ENCODE measurements at places on chromosomes 4 and X.
A peak's percentile ranks its signal among the peaks of the same experiment; 100 is the strongest.

DNA sequence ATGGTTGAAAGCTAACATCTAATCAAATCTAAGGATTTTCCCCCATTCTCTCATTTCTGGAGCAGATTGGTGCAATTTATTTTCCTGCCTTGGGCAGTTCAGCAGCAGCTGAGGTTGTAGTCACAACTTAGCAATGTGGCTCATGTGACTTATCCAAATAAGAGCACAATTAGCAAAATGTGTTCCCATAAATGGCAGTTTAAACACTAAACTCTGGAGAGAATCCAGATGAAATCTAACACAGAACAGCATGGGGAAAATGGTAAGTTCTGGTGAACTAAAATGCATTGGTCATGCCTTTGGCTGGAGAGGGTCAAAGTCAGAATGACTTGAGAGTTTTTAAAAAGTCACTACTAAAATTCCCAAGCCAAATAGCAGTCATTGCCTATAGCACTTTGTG lies 422.6 kb upstream of the DIPK2B start:
- peak; percentile 60 for DNase-seq

DNA sequence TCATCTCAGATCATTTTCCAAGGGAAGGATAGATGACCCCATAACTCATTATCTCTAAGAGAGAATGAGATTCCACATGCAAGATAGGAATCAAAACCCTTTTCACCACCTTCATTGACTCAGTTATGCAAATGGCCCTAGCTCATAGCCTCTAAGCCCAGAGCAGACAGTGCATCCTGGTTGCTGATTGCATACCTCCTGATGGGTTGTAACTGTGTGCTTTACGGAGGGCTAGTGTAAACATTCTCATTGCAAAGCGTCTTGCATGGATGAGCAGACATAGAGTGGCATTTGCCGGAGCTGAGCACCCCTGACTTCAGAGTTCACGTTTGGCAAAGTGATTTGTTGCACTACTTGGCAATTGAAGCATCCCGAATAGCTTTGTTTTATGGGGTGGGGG lies 151.0 kb downstream of the VCX3A start:
- no peak for DNase-seq

- no peak for DNase-seq
Measured at GRCh38 chrX:13372203-13372980, 52.5 kb upstream of the ATXN3L start.

DNA sequence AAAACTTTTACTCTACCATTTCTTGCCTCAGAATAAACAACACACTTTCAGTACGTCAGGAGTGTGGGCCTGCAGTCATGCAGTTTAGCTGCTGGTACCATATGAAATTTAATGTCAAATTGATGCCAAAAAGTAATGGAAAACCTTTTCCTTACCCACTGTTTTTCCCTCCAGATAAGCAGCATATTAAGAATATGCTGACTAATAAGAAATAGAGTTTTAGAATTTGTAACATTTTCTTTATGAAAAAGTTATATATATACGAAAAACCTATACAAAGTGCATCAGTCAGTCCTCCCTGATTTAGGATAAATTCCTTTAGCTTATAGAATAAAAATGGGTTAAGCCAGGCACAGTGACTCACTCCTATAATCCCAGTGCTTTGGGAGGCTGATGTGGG lies 206.8 kb upstream of the PPARGC1A start:
- no peak for DNase-seq

GRCh38 chr4:180169966-180170365 lies 2073.2 kb upstream of the TENM3 start:
- no peak for DNase-seq

DNA sequence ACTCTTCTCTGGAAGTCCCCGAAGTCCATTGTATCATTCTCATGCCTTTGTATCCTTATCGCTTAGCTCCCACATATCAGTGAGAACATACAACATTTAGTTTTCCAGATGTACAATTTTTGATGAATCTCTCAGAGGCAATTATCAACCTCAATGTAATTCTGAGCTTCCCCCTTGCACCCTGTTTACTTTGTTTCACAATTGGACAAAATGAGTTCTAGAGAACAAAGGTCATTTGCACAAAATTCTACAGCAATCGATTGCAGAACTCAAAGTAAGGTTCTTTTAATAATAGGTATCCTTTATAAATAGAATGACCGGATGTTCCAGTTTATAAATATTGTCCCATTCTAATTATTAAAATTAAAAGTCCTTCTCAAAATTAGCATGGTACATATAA lies 79.3 kb downstream of the SLC16A2 start:
- DNase-seq, result no peak

DNA sequence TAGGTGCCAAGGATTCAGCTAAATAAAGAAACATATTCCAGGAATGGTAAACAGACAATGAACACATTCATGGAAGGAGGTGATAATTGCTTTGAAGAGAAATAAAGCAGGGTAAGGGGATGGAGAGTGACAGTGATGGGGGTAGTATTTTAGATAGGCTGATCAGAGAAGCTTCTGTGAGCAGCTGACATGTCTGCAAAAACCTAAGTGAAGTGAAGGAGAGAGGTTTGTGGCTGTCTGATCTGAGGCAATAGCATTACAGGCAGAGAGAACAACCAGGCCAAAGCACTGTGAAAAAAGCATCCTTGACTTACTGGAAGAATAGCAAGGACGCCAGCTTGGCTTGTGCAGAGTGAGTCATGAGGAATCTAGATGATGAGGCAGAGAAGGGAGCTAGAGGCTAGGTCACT lies 271.9 kb upstream of the GATB start:
- DNase-seq, result peak; percentile 53

DNA sequence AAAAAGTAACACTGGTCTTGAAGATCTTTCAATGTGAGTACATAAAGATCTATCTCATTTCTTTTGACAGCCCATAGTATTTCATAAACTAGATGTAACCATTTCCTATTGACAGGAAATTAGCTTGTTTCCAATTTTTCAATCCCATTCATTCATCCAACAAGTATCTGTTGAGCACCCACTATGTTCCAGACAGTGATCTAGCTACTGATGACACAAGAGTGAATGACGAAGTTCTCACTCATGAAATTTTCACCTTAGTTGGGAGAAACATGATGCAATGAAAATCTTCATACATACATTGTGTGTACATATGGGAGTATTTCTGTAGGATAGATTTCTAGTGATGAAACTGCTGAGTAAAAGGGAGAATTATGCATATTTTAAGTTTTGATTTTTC lies 1.7 kb downstream of the CD38 start:
- DNase-seq, result no peak

- no peak for DNase-seq
Measured at GRCh38 chr4:38279077-38279476, 318.9 kb downstream of the PTTG2 start.
